ENCODE measurements at places on chromosomes 13 and 19. TPM values are rescaled to one million over a fixed set of nuclear protein-coding genes. Genes with fewer than 3 reads are reported as not detected.

DNA sequence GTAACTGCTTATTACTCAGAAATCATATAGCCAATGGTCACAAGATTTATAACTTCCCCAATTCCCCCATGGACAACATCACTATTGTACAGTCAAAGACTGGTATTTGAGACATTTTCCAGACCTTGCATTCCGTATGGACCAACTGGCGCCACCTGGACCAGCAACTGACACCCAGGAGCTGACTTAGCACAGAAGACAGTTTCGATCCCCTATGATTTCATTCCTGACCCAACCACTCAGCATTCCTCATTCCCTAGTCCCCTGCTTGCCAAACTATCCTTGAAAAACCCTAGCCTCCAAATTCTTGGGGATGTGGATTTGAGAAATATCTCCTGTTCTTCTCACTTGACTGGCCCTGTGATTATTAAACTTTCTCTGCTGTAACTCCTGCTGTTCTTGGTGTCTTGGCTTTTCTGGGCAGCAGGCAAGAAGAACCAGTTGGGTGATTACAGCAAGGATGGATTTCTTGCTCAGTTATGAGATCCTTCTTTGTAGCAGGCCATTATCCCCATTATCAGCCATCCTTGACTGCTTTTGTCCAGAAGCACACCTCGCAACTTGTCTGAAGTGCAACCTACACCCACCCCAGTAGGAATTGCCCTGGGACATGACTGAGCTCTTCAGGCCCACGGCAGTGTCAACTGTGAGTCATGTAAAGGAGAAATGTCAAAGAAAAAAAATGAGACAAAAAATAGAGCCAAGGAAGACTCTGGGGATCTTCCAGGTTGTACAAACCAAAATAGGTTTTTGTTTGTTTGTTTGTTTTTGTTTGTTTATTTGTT is 13.7 kb upstream of the MAP3K10 start:
- DNase-seq, result no peak
- H3K4me3 ChIP-seq, result no peak overlapping the region
- no peak overlapping the region for H3K27ac ChIP-seq
- H3K36me3 ChIP-seq, result no peaks in the 10 kb centered on the region
- H3K27me3 ChIP-seq, result peaks cover 25% of the 10 kb centered on the region
- no peaks in the 10 kb centered on the region for H3K4me1 ChIP-seq

DNA sequence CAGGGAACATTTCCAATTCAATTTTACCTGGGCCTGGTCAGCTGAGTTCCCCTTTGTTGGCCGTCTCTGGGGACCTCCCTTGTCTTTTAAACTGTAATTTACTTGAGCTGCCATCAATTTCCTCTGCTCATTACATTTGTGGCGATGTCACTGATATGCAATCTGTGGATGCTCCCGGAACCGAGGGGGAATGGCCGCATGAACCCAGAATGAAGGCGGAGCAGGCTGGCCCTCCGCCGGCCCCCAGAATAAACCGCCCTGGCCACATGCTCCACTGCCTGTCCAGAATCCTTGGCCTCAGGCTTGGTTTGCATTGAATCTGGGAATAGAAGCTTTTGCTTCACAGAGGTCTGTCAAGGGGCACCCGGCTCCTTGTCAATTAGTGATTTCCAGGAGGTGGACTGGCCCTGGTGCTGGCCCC is 276.8 kb downstream of the TEX29 start:
- H3K4me3 ChIP-seq, result no peak overlapping the region
- no peaks in the 10 kb centered on the region for H3K36me3 ChIP-seq
- no peak overlapping the region for H3K27ac ChIP-seq
- H3K4me1 ChIP-seq, result no peaks in the 10 kb centered on the region

- H3K4me1 ChIP-seq, result no peaks in the 10 kb centered on the region
- no peak overlapping the region for H3K4me3 ChIP-seq
- peaks cover 12% of the 10 kb centered on the region for H3K36me3 ChIP-seq
- H3K27ac ChIP-seq, result no peak overlapping the region
- H3K27me3 ChIP-seq, result no peaks in the 10 kb centered on the region
Measured at GRCh38 chr19:3642987-3643673, 16.5 kb upstream of the CACTIN start.

ZNF850 gene
- 11.1 TPM for total RNA-seq

- H3K4me3 ChIP-seq, result no peak overlapping the region
- H3K27ac ChIP-seq, result no peak overlapping the region
- no peak for DNase-seq
- H3K36me3 ChIP-seq, result no peaks in the 10 kb centered on the region
- no peaks in the 10 kb centered on the region for H3K27me3 ChIP-seq
- H3K4me1 ChIP-seq, result peaks cover 8% of the 10 kb centered on the region
Measured at GRCh38 chr19:46125447-46125846, 959 bp upstream of the IGFL3 start.

ELSPBP1 gene
- not detected for total RNA-seq

GRCh38 chr13:80463673-80464352 is 122.9 kb upstream of the SPRY2 start:
- no peaks in the 10 kb centered on the region for H3K36me3 ChIP-seq
- no peak overlapping the region for H3K4me3 ChIP-seq
- no peak overlapping the region for H3K27ac ChIP-seq

DNA sequence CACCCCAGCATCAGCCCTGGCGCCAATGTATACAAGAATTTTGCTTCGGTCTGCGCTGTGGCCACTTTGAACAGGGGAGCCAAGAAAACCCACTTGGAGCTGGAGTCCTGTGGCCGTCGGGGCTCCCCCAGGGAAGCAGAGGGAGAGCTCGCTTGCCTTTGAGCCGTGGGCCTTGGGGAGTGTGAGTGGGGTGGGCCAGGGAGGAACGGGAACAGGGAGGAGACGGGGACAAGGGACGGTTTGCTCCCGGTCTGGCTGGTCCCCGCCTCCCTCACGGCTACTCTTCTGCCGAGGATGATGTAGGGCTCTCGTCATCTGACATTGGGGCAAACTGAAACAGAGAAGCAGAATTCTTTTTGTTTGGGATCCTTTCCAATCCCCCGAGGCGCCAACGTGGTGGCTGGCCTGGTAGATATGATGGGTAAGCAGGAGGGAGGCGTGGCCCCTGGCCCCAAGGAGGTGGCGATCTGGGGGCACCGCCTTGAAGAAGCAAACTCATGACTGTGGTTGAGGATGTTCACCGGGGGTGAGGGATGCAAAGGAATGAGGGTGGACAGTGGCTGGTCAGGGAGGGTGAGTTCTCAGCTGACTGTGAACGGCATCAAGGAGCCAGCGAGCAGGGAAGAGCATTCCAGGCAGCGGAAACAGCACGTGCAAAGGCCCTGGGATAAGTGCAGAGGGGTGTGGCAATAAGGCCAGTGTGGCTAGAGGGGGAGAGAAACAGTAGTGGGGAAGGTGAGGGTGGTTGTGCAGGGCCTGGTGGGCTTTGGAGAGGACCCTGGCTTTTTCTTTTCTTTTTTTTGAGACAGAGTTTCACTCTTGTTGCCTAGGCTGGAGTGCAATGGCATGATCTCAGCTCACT is 10.9 kb upstream of the SPC24 start:
- H3K27ac ChIP-seq, result no peak overlapping the region
- H3K36me3 ChIP-seq, result peaks cover 38% of the 10 kb centered on the region
- no peak overlapping the region for H3K4me3 ChIP-seq
- no peaks in the 10 kb centered on the region for H3K27me3 ChIP-seq
- no peaks in the 10 kb centered on the region for H3K4me1 ChIP-seq
- no peak for DNase-seq

SOHLH2 gene
- 0.58 TPM for total RNA-seq

- H3K36me3 ChIP-seq, result peaks cover 4% of the 10 kb centered on the region
- no peak overlapping the region for H3K4me3 ChIP-seq
- no peak for DNase-seq
- no peaks in the 10 kb centered on the region for H3K27me3 ChIP-seq
- peaks cover 6% of the 10 kb centered on the region for H3K4me1 ChIP-seq
Measured at GRCh38 chr19:42407816-42408175, 17.7 kb upstream of the CNFN start.

- peak overlapping the region; percentile 91 for H3K4me3 ChIP-seq
- H3K27ac ChIP-seq, result peak overlapping the region; percentile 61
- peaks cover 32% of the 10 kb centered on the region for H3K27me3 ChIP-seq
- peaks cover 11% of the 10 kb centered on the region for H3K36me3 ChIP-seq
- H3K4me1 ChIP-seq, result peaks cover 60% of the 10 kb centered on the region
- DNase-seq, result no peak
Measured at GRCh38 chr19:31346184-31347059, 2.8 kb downstream of the TSHZ3 start.

APOC4 gene
- total RNA-seq, result not detected

NCCRP1 gene
- total RNA-seq, result 14.8 TPM

DNA sequence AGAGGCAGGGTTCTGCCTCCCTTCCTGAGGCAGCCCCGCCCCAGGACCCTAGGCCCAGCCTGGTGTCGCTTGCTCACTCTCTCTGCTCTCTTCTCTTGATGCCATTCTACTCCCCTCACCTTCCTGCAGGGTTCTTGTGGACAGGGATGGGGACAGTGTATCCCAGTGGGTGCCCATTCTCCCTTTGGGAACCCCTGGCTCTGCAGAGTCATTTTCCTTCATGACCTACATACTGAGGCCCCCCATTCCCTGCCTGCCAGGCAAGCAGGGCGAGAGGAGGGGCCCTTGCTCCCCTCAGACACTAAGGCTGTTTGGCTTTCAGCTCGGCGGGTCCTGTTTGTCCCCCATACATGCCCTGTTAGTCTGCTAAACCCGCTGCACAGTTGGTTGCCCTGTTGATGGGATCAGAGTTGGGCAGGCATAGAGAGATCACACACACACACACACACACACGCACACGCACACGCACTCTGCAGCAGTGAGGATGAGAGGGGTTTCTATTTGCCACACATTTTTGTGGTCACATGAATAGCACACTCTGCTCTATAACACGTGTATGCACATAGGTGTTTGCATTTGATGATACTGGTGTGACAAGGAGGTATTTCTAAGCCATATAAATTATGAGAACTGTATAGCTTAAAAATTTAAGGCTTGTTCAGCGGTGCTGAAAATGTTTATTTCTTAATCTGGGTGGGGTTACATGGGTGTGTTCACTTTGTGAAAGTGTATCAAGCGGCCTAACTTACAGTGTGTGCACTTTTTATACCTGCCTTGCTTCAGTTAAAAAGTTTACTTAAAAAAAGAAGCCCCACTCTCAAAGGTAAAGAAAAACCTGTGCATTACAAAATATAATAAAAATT is 20.3 kb downstream of the NFIX start:
- peaks cover 60% of the 10 kb centered on the region for H3K4me1 ChIP-seq
- H3K4me3 ChIP-seq, result no peak overlapping the region
- H3K27me3 ChIP-seq, result peaks cover 98% of the 10 kb centered on the region
- H3K27ac ChIP-seq, result no peak overlapping the region
- H3K36me3 ChIP-seq, result peaks cover 2% of the 10 kb centered on the region
- no peak for DNase-seq

DNA sequence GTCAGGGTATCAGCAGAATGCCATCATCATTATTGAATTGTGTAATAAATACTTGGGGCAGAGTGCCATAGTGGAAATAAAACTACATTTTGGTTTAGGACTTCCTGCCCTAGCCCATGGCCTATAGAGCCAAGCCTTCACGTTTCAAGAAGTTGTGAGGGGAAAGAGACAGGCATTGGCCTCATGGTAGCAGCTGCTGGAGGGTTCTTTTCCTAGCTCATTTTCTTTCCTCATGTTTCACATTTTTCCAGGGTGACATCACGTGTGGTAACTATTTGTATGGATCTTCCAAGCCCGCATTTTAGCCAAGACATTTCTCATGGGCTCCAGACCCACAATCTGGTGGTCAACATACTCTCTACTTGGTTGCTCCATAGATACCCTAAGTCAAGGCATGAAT is 80.4 kb downstream of the LRCH1 start:
- peaks cover 3% of the 10 kb centered on the region for H3K36me3 ChIP-seq
- DNase-seq, result no peak
- H3K27me3 ChIP-seq, result no peaks in the 10 kb centered on the region
- no peak overlapping the region for H3K4me3 ChIP-seq

ADGRL1 gene
- total RNA-seq, result 106 TPM

- peaks cover 33% of the 10 kb centered on the region for H3K4me1 ChIP-seq
- H3K4me3 ChIP-seq, result no peak overlapping the region
- DNase-seq, result no peak
- H3K27me3 ChIP-seq, result no peaks in the 10 kb centered on the region
Measured at GRCh38 chr19:38021352-38021751, 114.3 kb downstream of the SIPA1L3 start.

RFPL4A gene
- not detected for total RNA-seq

- peaks cover 19% of the 10 kb centered on the region for H3K36me3 ChIP-seq
- no peak overlapping the region for H3K4me3 ChIP-seq
- no peak for DNase-seq
- no peaks in the 10 kb centered on the region for H3K4me1 ChIP-seq
- H3K27ac ChIP-seq, result no peak overlapping the region
- H3K27me3 ChIP-seq, result no peaks in the 10 kb centered on the region
Measured at GRCh38 chr13:99339736-99340397, 32.7 kb upstream of the GPR183 start.

SHC2 gene
- total RNA-seq, result 91.0 TPM

DNA sequence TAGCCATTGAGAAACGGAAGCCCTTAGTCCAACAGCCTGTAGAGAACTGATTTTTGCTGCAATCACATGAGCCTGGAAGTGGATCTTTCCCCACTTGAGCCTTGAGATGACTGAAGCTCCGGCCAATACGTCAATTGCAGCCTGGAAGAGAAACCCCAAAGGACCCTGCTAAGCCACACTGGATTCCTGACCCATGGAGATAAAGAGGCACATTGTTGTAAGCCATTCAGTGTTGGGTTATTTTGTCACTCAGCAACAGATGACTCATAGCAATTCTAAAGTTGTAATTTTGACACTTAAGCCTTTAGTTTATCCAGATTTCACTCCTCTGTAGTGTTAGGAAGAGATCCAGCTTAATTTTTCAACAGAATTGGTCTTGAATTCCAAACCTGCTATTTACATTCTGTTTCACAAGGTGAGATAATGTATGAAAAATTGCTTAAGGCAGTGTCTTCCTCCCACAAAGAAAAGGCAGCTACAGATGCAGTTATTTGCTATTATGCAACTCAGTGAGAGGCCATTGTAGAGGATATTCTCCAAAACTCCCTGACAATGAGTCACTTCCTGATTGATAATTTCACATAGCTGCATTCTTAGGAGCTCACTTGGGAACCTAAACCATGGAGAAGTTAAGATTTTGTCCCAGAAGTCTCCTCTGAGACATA is 59.4 kb upstream of the TSHZ3 start:
- peaks cover 9% of the 10 kb centered on the region for H3K4me1 ChIP-seq
- H3K27ac ChIP-seq, result no peak overlapping the region
